Activated CD4-positive, alpha-beta T cell treated with anti-CD3 and anti-CD28 coated beads, Interleukin-2, amount 10 ng/mL, durations not matched to agents 24 days and 14 days (primary cell): ENCODE measurements at places on chromosomes 3 and 15. TPM values are rescaled to one million over a fixed set of nuclear protein-coding genes. Genes with fewer than 3 reads are reported as not detected.
A peak's percentile ranks its signal among the peaks of the same experiment; 100 is the strongest.

The CAMK1 gene
- 81.0 and 83.7 TPM in 2 replicates for total RNA-seq

The CPLX3 gene
- 0.09 TPM in 2 replicates for total RNA-seq

The BCHE gene
- not detected in 2 replicates for total RNA-seq

The CFAP44 gene
- total RNA-seq: 2.5 and 2.7 TPM in 2 replicates

The EXOG gene
- total RNA-seq: 18.0 and 20.8 TPM in 2 replicates

The IL17RB gene
- 1.3 and 2.2 TPM in 2 replicates for total RNA-seq

The FBXW12 gene
- total RNA-seq: 0.14 and 0.28 TPM in 2 replicates

The DALRD3 gene
- total RNA-seq: 31.5 and 36.6 TPM in 2 replicates

The OCA2 gene
- total RNA-seq: not detected in 2 replicates

The REC114 gene
- not detected in 2 replicates for total RNA-seq

- peaks cover 18% of the 10 kb centered on the region for H3K4me1 ChIP-seq
- DNase-seq: no peak
- H3K36me3 ChIP-seq: no peaks in the 10 kb centered on the region
- no peak overlapping the region for H3K27ac ChIP-seq
- peak overlapping the region; percentile 86 for H3K4me3 ChIP-seq
- peaks cover 50% of the 10 kb centered on the region for H3K27me3 ChIP-seq
These were observed 747 bp downstream of the PLD1 start for GRCh38 chr3:171809611-171809860.

DNA sequence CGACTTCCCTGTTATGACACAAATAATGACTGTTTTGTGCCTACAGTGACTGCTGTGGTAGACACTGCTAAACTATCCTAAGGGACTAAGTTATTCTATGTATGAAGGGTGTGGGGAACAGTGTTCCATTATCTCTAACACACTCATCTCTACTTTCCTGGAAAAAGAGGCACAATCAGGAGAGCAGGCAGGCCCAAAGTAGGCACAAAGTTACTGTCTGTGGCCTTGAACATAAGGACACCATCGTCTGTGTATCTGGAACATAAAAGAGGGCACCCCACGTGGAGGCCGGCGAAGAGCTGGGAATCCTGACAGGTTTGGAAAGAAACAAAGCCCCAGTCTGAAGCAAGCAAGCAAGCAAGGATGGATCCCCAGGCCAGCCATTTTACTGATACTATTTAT lies 1.5 kb downstream of the ABCC5 start:
- H3K36me3 ChIP-seq: peaks cover 5% of the 10 kb centered on the region
- H3K4me3 ChIP-seq: peak overlapping the region; percentile 99
- peaks cover 9% of the 10 kb centered on the region for H3K27me3 ChIP-seq
- no peak overlapping the region for H3K27ac ChIP-seq
- H3K4me1 ChIP-seq: peaks cover 25% of the 10 kb centered on the region

DNA sequence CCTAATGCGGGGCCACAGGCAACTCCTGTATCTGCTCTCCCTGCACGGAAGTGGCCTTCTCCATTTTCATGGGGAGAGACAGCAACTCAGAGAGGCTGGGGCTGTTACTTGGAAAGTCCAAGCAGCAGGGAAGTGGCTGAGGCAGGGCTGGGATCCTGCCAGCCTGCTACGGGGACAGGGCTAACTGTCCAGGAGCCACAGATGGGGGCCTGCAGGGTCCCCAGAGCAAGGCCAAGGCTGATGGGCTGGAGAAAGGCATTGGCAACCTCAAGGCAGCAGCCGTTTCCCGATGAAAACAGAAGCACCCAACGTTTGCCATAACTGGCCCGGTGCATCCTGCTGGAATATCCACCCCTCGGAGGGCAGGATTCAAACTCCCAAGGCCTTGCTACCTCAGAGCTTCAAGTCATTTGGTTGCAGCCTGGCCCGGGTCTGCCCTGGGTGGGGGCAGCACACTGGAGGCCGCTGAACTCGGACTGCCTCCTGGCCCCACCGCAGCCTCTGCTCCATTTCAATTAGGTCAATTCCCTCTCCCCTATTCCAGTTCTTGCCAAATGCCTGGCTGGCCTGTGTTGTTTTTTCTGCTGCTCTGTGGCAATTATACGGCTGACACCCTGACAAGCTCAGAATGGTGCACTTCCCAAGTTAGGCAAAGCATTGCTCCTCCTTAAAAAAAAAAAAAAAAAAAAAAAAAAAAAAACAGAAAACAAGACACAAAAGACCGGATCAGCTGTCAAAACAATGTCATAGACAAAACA lies 143.5 kb downstream of the NUP210 start:
- no peak overlapping the region for H3K4me3 ChIP-seq
- H3K27ac ChIP-seq: no peak overlapping the region
- no peak for DNase-seq
- H3K4me1 ChIP-seq: peaks cover 1% of the 10 kb centered on the region

DNA sequence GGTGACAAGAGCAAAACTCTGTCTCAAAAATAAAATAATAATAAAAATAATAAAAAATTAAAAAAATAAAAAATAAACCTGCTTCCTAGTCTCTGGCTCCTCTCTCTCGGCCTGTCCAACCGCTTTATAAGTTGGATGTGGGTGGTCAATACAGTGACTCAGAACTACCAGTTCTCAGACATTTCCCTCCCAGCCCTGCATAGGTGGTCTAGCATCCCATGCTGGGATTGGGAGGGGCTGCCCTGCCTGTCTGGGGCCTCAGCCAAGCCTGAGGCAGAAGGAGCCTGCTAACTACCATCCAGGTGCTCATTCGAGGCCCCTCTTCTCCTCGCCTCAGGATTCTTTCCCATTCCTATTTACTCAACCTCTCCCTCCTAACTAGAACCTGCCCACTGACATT lies 33.3 kb upstream of the BLM start:
- DNase-seq: no peak
- H3K4me1 ChIP-seq: peaks cover 61% of the 10 kb centered on the region
- H3K27me3 ChIP-seq: no peaks in the 10 kb centered on the region
- H3K36me3 ChIP-seq: peaks cover 4% of the 10 kb centered on the region
- H3K27ac ChIP-seq: no peak overlapping the region

- no peaks in the 10 kb centered on the region for H3K36me3 ChIP-seq
- H3K4me1 ChIP-seq: no peaks in the 10 kb centered on the region
- peaks cover 10% of the 10 kb centered on the region for H3K27me3 ChIP-seq
- H3K27ac ChIP-seq: no peak overlapping the region
- no peak for DNase-seq
These were observed 57.2 kb upstream of the SLC7A14 start for GRCh38 chr3:170642882-170643601.

DNA sequence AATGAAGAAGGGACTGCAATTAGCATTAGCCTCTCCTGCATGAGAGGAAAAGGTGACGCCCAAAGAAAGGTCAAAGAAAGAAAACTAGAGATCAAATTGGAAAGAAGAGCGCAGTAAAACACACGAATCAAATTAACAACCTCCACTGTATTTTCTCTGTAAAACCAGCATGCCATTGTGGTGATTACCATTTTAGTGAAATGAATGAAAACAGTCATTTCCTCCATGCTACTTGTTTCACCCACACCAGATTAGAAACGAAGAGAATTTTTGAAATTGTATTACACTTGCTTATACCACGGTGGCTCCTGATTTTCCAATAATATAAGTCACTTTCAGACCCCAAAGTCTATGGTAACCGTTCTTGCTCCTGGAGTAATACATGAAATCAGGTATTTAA lies 71.6 kb downstream of the SUMF1 start:
- H3K4me1 ChIP-seq: peaks cover 35% of the 10 kb centered on the region
- peak overlapping the region; percentile 19 for H3K4me3 ChIP-seq
- H3K36me3 ChIP-seq: peaks cover 27% of the 10 kb centered on the region
- peak overlapping the region; percentile 75 for H3K27ac ChIP-seq
- H3K27me3 ChIP-seq: no peaks in the 10 kb centered on the region

GRCh38 chr15:80660119-80660518 lies 35.0 kb upstream of the ABHD17C start:
- H3K4me1 ChIP-seq: no peaks in the 10 kb centered on the region
- H3K27ac ChIP-seq: no peak overlapping the region

DNA sequence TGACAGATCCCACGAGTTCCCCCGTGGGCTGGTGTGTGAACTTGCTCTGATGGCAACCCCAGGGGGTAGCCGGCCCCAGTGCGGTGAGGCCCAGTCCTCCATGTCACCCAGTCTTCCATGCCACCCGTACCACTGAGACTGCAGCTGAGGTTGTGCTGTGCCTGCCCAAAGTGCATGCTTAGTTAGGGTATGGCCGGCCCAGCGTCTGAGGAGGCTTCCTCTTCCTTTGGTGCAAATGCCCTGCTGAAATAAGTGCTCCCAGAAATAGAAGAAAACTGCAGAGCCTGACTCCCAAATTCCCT lies 31.5 kb downstream of the MGLL start:
- no peaks in the 10 kb centered on the region for H3K36me3 ChIP-seq
- DNase-seq: no peak
- H3K27ac ChIP-seq: no peak overlapping the region
- no peak overlapping the region for H3K4me3 ChIP-seq

- no peaks in the 10 kb centered on the region for H3K36me3 ChIP-seq
- H3K27ac ChIP-seq: no peak overlapping the region
- H3K4me1 ChIP-seq: peaks cover 13% of the 10 kb centered on the region
- H3K4me3 ChIP-seq: no peak overlapping the region
- peaks cover 5% of the 10 kb centered on the region for H3K27me3 ChIP-seq
These were observed 16.0 kb upstream of the MYO1E start for GRCh38 chr15:59388670-59389069.

DNA sequence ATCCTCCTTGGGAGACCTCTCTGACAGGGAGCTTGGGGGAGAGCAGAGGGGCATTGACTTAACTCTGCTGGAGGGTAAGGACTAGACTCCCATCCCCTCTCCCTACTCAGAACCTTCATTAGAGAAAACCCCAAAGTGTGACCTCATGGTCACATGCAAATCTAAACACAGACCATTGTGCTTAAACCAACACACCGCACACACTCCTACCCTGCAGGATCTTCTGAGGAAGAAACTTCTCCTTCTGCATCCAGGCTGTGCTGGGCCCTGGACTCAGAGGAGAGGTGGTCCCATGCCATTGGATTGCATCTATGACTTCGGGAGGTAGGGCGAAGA lies 805 bp upstream of the PARP16 start:
- peaks cover 11% of the 10 kb centered on the region for H3K36me3 ChIP-seq
- H3K27ac ChIP-seq: peak overlapping the region; percentile 84
- H3K4me3 ChIP-seq: peak overlapping the region; percentile 88
- peaks cover 28% of the 10 kb centered on the region for H3K4me1 ChIP-seq

GRCh38 chr15:81899730-81900129 lies 146.1 kb downstream of the MEX3B start:
- DNase-seq: no peak
- H3K4me1 ChIP-seq: no peaks in the 10 kb centered on the region
- no peak overlapping the region for H3K4me3 ChIP-seq
- H3K27me3 ChIP-seq: peaks cover 2% of the 10 kb centered on the region
- H3K36me3 ChIP-seq: no peaks in the 10 kb centered on the region

DNA sequence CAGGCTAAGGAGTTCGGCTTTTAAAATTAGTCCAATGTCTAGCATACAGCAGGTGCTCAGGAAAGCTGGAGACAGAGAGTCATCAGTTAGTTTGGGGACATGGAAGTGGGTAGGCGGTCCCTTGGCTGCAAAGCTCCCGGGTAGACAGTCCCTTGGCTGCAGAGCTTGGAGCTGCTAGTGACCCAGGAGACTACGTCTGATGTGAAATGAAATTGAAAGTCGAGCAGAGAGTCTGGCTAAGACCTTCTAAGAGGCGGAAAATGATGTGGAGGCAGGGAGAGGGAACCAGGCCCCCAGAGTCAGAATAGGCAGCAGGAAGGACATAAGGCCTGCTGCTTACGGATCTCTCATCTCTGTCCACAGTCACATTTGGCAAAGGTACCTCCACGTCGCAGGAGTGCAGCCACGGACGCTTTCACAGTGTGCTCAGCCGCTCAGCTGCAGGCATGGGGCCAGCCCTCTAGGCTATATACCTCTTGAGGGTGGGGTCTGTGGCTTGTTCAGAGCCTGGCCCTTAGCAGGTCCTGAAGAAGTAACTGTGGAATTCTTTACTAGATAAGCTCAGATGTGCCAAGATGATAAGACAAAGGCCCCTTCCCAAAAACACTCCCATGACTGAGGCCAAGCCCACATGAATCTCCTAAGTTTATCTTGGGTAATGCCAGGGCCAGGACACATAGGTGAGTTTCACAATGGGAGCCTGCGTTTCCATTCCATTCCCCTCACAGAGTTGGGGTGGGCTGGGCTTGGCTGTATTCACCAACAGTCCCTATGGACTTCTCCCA lies 131.7 kb downstream of the XXYLT1 start:
- no peak overlapping the region for H3K4me3 ChIP-seq
- no peaks in the 10 kb centered on the region for H3K4me1 ChIP-seq
- H3K27ac ChIP-seq: no peak overlapping the region
- H3K27me3 ChIP-seq: no peaks in the 10 kb centered on the region

DNA sequence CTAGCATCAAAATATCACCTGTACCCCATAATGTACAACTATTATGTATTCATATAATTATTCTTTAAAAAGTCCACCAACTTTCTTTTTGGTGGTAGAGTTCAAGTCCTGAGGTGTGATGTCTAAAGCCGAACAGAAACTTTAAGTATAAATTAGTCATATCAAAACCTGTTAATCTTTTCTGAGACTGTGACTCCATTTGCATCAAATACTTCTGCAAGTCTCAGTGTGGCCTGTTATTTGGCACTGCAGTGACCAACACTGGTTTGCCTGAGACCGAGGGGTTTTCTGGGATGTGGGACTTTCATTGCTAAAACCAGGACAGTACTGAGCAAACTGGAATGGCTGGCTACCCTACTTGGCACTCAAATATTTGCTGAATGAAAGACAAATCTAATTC lies 7.3 kb downstream of the NGLY1 start:
- no peak overlapping the region for H3K27ac ChIP-seq
- H3K4me1 ChIP-seq: peaks cover 18% of the 10 kb centered on the region

DNA sequence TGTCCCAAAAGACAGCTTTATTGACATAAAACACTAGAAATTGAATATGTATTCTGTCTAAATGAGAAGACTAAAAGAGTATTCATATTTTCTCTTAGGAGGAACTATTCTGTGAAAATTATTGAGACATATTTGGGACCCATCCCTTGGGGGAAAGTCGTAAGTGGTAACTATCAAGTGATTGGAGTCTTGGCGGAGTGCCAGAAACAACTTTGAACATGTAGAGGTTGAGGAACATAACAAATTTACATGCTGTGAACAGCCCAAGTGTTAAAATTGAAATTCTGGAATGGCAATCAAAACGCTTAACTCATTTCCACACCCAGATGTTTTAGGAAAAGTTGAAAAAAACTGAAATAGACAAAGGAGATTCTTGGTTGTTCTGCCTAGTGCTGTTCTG lies 1034.6 kb downstream of the NSUN3 start:
- no peak overlapping the region for H3K4me3 ChIP-seq
- H3K27ac ChIP-seq: no peak overlapping the region
- H3K4me1 ChIP-seq: no peaks in the 10 kb centered on the region
- H3K27me3 ChIP-seq: no peaks in the 10 kb centered on the region
- no peaks in the 10 kb centered on the region for H3K36me3 ChIP-seq

GRCh38 chr3:21621181-21621651 lies 129.8 kb downstream of the ZNF385D start:
- H3K4me3 ChIP-seq: no peak overlapping the region
- no peak for DNase-seq
- H3K4me1 ChIP-seq: no peaks in the 10 kb centered on the region
- no peaks in the 10 kb centered on the region for H3K27me3 ChIP-seq
- H3K36me3 ChIP-seq: no peaks in the 10 kb centered on the region

GRCh38 chr3:153855772-153856171 lies 265.4 kb upstream of the ARHGEF26 start:
- H3K27ac ChIP-seq: no peak overlapping the region
- H3K4me3 ChIP-seq: no peak overlapping the region
- no peaks in the 10 kb centered on the region for H3K4me1 ChIP-seq
- DNase-seq: no peak
